Stimulated activated CD4-positive, alpha-beta T cell treated with anti-CD3 and anti-CD28 coated beads, Interleukin-15, amount 100 ng/mL, for 24 hours (primary cell): ENCODE measurements at places on chromosomes 7 and 10.

DNA sequence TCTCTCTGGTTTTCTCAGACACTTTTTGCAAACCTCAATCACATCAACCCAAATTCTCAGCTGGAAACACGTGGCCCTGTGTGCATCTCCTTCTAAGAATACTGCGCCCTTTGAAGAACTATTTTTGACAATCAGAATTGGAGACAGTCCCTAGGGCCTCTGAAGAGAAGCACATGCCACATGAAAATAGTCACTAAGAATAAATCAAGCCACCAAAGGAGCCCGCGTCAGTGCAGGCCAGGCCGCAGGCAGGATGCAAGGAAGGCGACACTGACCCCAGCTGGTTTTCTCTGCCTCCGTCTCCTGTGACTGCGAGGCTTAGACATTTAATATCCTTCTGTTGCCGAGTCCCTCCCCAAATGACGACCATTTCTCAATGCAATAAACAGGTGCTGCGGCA lies 88.0 kb upstream of the ADAM12 start:
- DNase-seq = no peak

DNA sequence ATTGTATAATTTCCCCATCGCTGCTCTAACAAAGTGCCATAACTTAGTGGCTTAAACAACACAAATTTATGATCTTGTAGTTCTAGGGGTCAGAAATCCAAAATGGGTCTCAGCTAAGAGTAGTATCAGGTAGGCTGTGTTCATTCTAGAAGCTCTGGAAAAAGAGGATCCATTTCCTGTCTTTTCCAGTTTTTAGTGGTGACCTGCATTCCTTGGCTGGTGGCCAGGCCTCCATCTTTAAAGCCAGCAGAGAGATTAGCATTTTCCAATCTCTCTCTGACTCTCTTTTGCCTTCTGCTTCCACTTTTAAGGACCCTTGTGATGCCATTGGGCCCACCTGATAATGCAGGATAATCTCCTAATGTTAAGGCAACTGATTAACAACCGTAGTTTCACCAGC lies 41.0 kb upstream of the C10orf120 start:
- no peak for DNase-seq

GRCh38 chr7:44224080-44224973 lies 23.5 kb downstream of the YKT6 start:
- no peak for DNase-seq

DNA sequence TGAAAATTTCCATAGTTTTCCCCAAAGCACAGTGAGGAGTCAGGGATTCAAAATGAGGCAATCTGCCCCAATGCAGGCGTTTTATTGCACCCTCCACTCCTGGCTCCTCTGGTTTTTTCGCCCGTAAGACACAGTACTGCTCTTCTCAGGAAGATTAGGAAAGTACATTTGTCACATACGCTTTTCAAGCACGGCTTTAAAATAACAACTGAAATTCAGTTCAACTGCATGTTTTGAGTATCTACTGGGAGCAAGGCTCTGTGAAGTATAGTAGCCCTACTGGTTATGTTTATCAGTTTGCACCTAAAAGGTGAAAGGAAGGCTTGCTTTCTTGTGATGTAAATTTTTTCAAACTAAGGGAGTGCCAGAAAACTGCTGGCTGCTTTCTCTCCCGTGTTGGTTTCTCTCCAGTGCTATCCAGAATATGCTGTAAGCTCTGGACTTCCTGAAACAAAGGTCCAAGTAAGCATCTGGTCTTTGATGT lies 1.9 kb upstream of the SGMS1 start:
- DNase-seq = no peak

GRCh38 chr7:64037095-64037494 lies 8.1 kb upstream of the ZNF727 start:
- DNase-seq = no peak

DNA sequence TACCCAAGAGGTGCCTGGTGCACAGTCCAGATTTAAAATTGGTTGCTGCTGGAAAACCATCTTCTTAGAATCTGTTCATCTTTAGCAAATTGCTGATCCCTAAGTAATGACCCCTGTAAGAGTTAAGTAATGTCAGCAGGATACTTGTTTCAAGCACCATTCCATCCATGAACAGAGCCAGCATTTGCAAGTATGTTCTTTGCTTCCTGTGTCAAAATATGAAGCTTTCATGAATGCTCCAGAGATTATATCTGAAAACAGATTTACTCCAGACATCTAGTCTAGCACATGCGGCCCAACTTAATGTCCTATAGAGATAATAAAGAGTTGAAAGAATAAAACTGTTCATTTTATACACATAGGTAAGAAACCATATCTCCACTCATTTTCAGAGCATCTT lies 98.7 kb upstream of the ZNF438 start:
- DNase-seq = no peak

DNA sequence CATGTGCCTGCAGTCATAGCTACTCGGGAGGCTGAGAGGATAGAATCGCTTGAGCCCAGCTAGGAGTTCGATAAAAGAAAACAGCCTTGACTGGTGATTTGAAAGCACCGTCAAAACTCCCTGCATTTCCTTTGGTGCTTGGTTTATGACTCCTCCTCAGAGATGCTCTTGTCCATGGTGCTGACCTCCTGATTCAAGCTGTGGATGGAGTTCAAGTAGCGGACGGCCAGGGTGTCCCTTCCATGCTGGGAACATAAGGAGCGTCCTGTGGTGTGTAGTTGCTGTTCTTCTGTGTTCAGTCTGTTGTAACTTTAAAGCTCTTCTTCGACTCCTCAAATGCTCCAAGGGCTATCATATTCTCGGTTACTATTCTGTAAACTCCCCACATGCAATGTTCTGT lies 382.5 kb upstream of the KIAA1217 start:
- peak; percentile 1 for DNase-seq
